Left hindlimb (tissue), 1 donor: ENCODE measurements at places on chromosomes 1 and 21.

DNA sequence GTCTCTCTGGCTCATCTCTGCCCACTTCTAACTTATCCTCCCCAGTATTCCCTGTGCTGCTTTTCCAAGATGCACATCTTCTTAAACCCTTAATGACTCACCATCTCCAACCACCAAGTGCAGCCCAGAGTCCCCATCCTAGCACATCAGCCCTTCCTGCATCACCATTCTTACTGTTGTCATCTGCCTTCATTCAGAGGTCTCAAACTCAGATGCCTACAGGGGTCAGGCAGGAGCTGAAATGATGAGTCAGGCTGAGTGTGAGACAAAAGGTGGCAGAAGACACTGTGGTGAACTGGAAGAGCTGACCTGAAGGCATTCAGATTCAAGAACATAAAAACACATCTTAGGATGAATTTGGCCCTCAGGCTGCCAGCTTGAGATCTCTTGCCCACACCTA lies 34.6 kb downstream of the OLFML2B start:
- DNase-seq = no peak

GRCh38 chr1:86795316-86795715 lies 90.9 kb downstream of the SH3GLB1 start:
- no peak for DNase-seq

DNA sequence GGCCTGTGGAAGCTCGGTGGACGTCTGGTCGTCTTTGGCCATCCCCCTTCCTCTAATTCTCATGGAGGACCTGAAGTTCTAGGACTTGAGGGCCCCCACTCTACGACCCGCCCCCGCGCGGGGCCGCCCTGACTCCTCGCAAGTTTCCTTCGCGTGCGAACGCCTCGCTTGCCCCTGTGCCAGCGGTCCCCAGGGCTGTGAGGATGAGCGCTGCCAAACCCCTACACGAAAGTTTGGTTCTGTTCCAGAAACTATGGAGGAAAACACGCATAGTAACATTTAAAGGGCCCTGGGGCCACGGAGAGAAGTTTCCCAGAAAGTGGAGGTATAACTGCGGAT lies 304 bp upstream of the GNG12 start:
- no peak for DNase-seq

- no peak for DNase-seq
Measured at GRCh38 chr21:32337206-32337605, 38.6 kb downstream of the MRAP start.
